ENCODE measurements at places on chromosomes 11 and 22. TPM values are rescaled to one million over a fixed set of nuclear protein-coding genes. Genes with fewer than 3 reads are reported as not detected.

The MUC6 gene
- total RNA-seq = 0.09 TPM

The OR5P2 gene
- 2.2 TPM for total RNA-seq

DNA sequence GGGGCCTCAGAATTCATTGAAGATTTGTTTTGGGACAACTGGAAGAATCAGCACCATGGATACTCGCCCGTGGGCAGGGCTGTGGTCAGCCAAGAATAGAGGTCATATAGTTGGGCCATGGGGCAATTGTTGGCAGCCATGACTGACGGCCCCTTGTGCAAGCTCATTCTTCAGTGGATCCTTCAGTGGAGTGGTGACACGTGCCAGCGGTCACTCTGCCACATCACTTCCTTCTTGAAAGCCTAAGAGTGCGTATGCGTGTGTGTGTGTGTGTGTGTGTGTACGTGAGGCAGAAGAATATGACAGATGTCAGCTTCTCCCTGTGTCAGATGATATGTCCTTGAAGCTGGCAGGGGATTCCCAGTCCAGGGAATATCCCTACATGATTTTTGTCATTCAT is 1.8 kb upstream of the IL18BP start:
- peak; percentile 89 for DNase-seq

- DNase-seq = no peak
These were observed 171.3 kb downstream of the GRIK4 start for GRCh38 chr11:120682866-120683265.
